Activated CD8-positive, alpha-beta T cell treated with anti-CD3 and anti-CD28 coated beads, Interleukin-2, amount 10 ng/mL, durations not matched to agents 7 days and 5 days (primary cell): ENCODE measurements at places on chromosomes 2 and 18. TPM values are rescaled to one million over a fixed set of nuclear protein-coding genes. Genes with fewer than 3 reads are reported as not detected.

The ATG16L1 gene
- 50.5 TPM for total RNA-seq

The GNAL gene
- not detected for total RNA-seq

DNA sequence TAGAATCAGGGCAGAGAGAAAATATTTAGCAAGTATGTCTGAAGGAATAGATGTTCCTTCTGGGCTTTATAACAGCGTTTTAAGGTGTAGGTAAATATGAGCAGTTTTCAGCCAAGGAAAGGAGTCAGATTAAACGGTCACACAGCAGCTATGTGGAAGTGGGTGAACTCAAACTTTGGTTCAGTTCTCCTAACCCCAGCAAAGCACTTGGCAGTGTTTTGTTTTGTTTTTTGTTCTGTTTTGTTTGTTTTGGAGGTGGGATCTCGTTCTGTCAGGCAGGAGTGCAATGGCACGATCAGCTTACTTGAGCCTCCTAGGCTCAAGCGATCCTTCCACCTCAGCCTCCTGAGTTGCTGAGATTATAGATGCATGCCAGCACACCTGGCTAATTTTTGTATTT is 24.6 kb downstream of the TANC1 start:
- DNase-seq = no peak

GRCh38 chr2:20187331-20187730 is 37.6 kb downstream of the SDC1 start:
- DNase-seq = no peak

- DNase-seq = peak; percentile 46
Observed at GRCh38 chr2:241804326-241805229, 4.4 kb upstream of the NEU4 start.

GRCh38 chr2:64025741-64026140 is 6.5 kb upstream of the VPS54 start:
- no peak for DNase-seq

- no peak for DNase-seq
Observed at GRCh38 chr2:65112633-65113032, 17.3 kb downstream of the RAB1A start.

- DNase-seq = no peak
Observed at GRCh38 chr2:41698678-41699422, 349.0 kb upstream of the PKDCC start.
